ENCODE measurements at places on chromosomes 3 and 15.

- no peak for DNase-seq
These were observed 488 bp downstream of the THSD4 start for GRCh38 chr15:71115567-71116351.

DNA sequence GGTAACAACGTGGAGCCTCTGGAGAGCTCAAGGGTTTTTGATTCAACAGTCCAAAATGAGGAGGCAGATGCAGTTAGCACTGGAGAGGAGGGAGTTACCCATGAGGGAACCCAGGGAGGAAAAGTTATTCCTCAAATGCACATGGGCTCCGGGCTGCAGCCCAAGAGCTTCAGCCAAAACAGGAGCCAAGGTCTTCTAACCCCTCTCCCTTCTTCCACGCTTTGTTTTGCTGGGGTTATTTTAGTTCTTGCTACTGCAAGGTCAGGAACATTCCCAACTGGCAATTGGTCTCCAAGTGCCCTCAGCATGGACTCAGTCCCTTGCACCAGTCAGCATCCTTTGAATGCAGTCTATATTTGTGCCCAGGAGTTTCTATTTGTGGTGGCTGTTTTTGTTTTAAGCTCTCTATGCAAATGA, 90.0 kb downstream of the TGFBR2 start:
- DNase-seq: no peak

GRCh38 chr15:28269097-28269496, 52.9 kb downstream of the HERC2 start:
- DNase-seq: no peak

GRCh38 chr3:71227270-71227661, 356.3 kb downstream of the FOXP1 start:
- no peak for DNase-seq

- no peak for DNase-seq
These were observed 5.8 kb upstream of the DIS3L start for GRCh38 chr15:66287461-66288057.

- DNase-seq: no peak
These were observed 39.1 kb downstream of the MESD start for GRCh38 chr15:80950291-80951078.

DNA sequence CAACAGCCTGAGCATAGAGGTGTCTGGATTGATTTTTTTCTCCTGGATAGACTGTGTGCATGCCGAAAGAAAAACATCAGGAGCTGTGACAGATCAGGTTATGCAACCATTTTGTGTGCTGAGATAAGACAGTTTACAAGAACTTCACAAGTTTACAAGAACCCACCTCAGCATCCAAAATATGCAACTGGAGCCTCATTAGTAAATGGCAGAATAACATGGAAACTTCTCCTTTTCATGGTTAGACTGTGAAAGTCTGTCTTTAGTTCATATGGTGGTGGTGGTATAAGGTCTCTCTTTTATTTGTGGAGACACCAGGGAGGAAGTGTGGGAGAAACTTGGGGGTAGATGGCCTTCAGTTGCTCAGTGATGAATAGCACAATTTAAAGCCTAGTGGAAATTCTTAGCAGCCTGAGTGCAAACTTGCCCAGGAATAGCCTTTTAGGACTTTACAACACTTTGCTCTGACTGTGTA, 3.7 kb upstream of the ZNF609 start:
- no peak for DNase-seq

GRCh38 chr3:69743975-69744906, 5.0 kb downstream of the MITF start:
- DNase-seq: no peak

GRCh38 chr15:61200626-61201025, 28.5 kb downstream of the RORA start:
- DNase-seq: no peak

DNA sequence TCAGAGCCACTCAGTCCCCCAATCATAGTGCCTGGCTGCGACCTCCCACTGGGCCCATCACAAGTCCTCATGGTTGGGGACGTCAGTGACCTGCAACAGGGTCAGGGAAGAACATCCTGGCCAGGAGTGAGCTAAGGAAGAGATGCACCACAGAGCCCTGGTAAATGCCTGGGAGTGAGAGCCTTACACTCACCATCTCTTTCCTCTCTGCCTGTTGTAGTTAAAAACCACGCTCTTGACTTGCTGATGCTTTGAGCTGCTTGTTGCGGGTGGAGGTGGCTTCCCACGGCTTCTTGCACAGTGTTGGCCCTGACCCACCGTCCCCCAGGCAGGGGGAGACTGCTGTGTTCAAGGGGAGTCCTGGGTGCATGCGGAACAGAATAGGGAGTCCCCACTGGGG, 91.1 kb upstream of the RGMA start:
- DNase-seq: no peak

DNA sequence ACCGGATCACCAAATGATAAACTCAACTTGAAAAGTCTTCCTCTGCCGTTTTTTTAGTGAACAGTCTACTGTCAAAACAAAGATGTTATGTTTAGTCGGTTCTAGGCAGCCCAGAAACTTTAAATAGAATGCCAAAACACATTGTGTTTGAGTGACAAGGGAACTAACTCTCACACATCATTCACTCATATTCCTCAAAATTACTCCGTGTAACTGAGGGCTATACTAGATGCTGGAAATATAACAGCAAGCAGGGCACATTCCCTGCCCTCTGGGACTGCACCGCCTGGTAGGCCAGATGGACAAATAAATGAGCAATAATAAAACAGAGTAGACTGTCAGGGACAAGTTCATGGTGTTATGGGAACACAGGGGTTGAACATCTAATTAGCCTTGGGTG, 251.4 kb downstream of the MAGI1 start:
- no peak for DNase-seq

- no peak for DNase-seq
These were observed 136.0 kb upstream of the PTPRG start for GRCh38 chr3:61425356-61425755.

DNA sequence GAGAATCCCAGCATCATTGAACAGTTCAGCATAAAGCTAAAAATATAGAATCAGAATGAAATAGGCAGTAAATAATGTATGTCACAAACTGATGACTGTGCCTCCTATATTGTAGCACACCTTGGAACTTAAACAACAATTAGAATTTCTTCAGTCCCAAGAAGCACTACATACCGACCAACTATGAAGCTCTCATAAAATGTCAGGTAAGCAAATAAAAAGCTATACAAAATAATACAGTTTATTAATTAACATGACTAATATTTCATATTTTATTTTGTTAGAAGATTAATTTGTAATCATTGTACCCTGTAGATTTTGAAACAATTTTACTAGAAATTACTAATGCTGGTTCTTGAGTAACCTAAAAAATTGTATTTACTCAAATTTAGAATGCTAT, 85.1 kb upstream of the GK5 start:
- no peak for DNase-seq

DNA sequence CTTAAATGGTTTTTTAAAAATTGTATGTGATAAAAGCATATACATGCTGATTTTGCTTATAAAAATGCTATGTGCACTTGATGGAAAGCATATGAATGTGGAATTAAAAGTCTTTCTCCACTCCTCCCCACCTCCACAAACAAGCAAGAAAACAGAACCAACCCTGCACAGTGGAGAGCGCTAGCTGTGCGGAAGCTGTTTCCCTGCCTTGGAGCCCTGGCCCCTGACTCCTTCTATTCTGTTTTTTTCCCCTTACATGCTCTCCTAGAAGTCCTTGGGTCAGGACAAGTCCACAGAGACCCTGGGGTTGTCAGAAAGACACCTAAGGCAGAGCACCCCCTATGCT, 64.2 kb downstream of the BOC start:
- DNase-seq: no peak

DNA sequence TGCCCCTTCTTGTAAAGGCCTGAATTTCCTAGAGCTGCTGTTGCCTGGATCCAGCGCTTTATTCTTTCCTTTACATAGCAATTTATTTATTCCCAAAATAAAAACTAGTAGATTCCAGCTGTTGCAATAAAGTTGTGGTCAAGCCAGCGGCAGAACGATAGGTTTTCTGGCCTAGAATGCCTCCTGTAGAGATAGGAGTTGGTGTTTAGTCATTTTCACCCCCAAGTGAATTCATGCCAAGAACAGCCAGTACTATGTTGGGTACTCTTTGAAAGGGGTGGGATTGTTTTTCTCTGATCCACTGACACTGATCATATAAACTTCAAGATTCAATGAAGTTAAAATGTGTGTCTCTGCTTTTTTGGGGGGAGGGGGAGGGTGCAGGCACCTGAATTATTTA, 69.7 kb downstream of the KLHL25 start:
- DNase-seq: no peak

DNA sequence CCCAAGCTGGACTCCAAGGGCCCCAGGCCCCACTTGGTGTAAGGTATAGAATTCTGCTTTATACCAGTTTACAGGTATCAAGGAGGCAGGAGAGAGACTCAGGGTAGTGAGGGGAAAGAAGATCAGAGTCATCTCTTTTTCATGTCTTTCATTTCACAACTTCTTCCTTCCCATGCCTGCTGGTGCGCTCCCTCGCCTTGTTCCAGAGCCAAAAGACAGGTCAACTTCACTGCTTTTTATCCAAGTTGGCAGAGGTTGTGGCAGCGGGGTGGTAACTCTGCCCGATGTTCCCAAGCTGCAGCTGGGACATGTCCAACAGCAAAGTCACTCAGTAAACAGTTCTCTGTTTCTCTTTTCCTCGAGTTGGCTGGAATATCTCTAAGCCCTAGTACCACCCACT, 86.3 kb upstream of the TCF12 start:
- DNase-seq: no peak

DNA sequence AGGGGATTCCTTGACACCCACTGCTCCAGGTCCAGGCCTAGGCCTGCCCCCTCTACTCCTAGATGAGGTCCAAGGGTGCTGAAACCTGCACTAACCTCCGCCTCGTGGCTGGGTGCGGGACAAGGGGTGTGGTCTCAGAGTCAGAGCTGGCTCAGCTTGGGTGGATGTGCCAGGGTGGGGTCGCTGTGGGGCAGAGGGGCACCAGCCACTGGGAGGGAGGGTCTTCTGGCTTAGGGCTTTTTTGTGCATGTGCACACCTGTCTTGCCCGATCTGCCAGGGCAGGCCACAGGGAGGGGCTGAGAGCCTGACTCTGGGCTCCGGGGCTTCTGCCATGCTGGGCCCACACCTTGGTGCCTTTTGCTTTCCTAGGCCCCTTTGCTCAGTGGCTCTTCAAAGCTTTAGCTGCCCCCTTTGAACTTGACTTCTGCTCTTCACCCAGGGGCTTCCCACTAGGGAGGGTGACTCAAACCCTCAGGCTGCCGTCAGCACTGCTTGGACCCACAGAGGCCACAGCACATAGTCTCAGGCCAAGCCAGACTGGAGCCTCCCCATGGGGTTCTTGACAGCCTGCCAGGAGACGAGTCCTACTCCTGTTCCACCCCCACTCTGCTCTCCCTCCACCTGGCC, 73.0 kb downstream of the KLF13 start:
- DNase-seq: no peak

- no peak for DNase-seq
These were observed 22.2 kb downstream of the ANP32A start for GRCh38 chr15:68798346-68799094.

- DNase-seq: no peak
These were observed 7.3 kb downstream of the ALPK3 start for GRCh38 chr15:84824260-84825007.

DNA sequence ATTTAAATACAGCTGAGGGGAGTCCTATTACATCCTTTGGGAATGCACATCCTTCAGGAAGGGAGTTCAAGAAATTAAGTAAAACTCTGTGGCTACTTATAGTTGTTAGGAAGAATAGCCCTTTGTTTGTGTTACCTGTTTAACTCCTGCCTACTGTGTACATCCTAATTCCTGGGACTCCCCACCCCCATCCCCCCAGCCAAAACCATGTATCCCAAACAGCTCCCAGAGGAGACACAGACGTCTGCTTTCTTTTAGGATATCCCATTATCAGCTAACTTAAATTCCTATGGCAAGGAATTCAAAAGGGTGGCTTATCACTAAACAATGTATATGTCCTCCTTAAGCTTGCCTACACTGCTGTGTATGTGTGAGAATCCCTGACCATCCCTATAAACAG, 581.7 kb downstream of the DIPK2A start:
- no peak for DNase-seq

DNA sequence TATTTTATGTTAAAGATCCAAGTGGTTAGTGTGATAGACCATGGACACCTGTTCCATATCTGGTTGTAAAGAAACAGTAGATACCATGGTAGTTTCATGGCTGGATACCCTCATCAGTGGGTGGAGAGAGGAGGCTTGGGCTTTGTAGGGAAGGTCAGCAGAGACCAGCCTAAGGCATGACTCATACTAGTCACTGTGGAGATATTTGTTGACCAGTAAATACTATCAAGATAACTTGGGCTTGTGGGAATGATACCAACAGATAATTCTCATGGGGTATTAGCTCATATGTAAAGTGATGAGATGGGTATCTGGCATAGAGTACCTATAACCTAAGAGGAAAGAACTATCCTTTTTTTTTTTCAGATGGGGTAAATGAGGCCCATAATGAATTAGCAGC, 354.5 kb downstream of the CACNA2D3 start:
- no peak for DNase-seq

DNA sequence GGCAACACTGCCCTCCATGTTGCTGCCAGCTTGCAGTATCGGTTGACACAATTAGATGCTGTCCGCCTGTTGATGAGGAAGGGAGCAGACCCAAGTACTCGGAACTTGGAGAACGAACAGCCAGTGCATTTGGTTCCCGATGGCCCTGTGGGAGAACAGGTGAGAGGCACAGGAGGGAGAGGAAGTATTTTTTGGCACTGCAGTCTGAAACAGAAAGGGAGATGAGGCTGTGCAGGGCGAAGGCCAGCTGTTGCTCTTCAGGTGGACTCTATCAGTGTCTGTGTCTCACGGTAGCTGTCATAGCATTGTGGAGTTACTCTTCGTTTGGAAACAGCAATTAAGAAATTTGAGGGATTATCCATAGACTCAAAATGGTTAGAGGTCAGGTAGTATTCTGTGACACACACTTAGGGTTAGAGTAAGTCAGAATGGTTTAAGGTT, 8.0 kb downstream of the NFKBIZ start:
- no peak for DNase-seq

GRCh38 chr3:28971156-28971555, 309.7 kb upstream of the RBMS3 start:
- no peak for DNase-seq

DNA sequence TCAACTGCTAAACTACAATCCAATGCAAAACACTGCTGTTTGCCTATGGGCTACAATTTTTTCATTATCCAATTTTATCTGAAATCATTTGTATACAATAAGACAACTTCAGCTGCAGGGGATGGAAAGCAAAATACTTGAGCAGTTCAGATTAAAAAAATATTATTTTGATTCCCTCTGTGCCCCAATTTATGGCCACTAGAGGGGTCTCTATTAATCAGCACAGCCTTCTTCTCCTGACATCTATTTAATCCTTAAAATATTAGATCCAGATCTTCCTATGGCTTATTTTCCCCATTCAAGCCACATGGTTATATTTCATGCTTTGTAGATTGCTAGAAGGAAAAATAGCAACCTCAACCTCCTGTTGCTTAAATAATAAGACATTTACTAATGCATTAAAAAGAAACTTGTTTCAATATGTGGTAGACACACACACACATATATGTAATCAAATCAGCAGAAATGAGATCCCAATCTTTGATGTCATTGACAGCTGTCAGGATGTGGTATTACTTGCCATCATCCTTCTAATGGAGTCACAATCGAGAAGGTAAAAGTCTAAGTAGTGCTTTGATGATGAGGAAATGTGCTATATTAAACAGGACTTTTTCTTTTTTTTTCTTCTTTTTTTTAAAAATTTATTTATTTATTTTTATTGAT, 104.2 kb downstream of the P2RY1 start:
- no peak for DNase-seq
